Activated CD8-positive, alpha-beta T cell treated with anti-CD3 and anti-CD28 coated beads for 36 hours (primary cell): ENCODE measurements at places on chromosomes 13 and 19.

DNA sequence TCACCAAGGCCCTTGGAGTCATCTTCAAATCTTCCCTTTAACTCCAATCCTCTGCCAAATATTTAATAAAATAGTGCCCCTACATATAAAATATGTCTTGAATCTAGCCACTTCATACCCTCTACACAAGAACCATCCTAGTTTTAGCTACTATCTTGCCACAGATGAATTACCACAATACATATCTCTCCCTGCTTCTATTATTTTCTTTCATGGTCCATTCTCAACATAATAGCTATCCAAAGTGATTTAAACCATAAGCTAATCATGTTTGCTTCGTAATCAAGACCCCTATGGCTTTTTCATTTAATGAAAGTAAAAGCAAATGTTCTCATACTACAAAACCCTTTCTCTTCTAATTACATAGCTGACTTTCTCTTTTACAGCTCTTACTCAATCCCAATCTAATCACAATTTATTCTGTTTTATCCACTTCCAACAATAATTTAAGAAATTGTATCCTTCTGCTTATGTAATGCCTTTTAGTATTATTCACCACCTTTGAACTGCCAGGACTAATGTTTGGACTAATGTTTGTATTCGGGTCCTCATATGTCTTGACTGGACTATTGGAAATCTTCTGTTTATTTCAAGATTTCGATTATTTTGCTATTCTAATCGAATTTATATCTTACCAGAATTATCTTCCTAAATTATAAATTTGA lies 412.0 kb downstream of the SLITRK1 start:
- DNase-seq, result no peak

DNA sequence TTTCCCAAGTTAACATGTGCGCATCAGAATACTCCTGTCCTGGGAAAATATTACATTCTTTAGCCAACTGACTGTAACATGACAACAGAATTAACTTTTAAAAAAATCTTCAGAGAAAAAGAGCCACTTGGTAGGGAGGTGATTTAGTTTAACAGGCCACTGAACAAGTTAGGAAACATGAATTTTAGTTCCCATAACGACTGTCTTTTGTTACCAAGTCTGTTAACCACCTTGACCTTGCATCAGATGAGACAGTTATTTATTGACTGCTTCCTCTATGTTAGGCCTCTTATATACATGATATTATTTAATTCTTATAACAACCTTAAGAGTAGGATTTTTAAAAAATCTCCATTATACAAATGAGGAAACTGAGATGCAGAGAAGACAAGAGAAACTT lies 268.6 kb downstream of the NDFIP2 start:
- no peak for DNase-seq

DNA sequence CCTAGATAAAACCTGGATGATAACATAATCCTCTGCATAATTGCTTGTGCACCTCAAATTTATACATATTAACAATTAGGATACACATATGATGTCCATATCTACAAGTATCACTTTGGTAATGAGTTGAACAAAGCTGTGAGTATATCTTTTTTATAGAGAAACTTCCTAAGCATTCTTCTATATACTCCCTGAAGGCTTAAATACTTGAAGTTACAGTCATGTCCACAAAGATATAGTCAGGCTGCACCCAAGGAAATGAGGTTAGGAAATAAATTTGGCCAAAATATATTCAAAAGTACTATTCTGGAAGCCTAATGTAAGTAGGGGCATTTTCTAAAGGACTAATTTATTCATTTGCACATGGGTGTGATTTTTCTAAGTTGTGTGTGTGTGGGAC lies 761.5 kb downstream of the PCDH9 start:
- no peak for DNase-seq

- DNase-seq, result no peak
Observed at GRCh38 chr19:38425222-38425809, 703 bp downstream of the RASGRP4 start.

- DNase-seq, result peak; percentile 92
Observed at GRCh38 chr19:8578642-8579265, 1.5 kb upstream of the MYO1F start.
